ENCODE measurements at places on chromosomes 2 and 18.
A peak's percentile ranks its signal among the peaks of the same experiment; 100 is the strongest.

GRCh38 chr18:369224-370015 is 101.6 kb upstream of the THOC1 start:
- DNase-seq: no peak

DNA sequence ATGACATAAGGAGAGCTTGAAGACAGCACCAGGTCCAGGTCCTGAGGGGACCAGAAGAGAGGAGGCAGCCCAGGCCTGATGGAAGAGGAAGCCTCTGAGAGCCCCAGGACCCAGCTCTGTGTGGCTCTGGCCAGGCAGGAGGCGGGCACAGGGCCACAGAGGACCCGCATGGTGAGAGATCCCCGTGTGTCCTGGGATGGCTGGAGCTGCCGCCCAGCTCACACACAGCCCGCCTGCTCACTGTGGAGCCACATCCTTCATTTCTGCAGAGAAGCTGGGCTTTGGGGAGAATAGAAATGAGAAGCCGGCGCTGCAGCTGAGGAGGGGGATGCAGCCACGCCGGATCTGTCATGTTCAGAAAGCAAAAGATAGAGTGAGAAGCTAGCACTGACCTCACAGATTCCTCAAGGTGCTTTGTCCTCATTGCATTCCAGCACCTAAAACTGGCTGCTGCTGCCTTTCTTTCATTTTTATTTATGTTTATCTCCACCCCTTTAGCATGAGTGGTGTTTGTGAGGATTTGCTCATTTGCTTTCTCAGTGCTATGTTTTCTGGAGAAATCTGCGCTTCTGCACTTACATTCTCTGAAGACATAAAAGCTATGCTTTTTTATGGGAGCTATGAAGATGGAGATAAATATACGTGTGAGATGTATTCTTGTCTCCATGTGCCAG is 307.6 kb upstream of the MYT1L start:
- no peak for DNase-seq

DNA sequence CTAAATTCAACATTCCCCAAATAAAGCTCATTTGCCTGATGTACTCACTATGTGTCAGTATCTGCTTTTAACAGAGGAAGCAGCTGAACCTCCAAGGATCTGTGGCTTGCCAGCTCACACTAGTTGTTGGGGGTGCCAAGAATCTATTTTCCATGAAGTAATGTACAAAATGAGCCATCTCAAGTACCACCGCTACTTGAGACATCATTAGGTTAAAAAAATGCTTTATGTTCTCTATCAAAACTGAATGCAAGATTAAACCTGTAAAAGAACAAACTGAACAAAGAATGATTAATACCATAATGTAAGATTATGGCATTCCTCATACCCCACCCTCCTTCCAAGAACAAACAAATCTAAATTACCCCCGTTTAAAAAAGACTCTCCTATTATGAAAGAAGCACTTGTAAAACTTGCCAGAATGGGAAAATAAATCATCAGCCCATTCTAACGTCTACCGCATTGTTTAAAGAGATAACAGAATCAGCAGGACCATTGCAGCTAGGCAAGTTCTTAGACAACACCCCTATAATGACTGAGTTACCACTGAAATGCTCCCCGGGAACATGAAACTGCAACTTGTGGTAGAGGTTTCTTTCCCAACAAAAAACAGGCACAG is 471.6 kb downstream of the DLGAP1 start:
- peak; percentile 89 for DNase-seq

DNA sequence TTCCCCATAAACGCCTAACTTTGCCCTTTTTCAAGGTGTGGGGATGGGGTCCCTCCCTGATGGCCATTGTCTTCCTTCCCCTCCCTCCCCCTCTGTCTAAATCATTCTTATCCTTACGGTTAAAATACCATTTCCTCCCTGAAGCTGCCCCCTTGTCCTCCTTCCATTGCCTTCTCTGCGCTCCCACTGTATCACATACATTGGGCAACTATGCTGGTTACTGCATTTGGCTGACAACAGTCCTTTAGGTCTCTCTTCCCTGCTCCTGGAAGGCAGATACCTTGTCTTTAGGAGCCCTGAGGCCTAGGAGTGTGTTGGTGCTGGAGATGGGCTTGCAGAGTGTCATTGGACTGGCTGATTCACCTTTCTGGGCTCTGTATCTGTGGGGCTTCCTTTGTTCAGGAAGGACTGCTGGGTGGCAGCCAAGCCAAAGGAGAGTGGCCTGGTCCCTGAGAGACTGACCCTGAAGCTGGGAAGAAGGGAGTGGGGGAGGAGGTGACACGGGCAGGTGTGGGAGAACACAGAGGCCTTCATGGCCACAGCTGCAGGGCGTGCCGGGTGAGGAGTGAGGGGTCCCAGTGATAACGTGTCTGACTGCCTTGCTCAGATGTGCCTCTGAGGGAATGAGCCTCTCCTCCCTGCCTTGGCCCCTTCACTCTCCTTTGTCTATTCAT is 2.2 kb downstream of the WNT6 start:
- DNase-seq: no peak

GRCh38 chr2:238670111-238670585 is 177.7 kb upstream of the TWIST2 start:
- peak; percentile 77 for DNase-seq

GRCh38 chr18:23114911-23115310 is 20.4 kb upstream of the CABLES1 start:
- DNase-seq: no peak

GRCh38 chr18:30927042-30927441 is 115.5 kb downstream of the DSC3 start:
- no peak for DNase-seq

GRCh38 chr2:214328941-214329340 is 81.9 kb upstream of the VWC2L start:
- DNase-seq: no peak

- DNase-seq: peak; percentile 91
These were observed 388.6 kb upstream of the TNP1 start for GRCh38 chr2:217248312-217248935.

- no peak for DNase-seq
These were observed 12.3 kb upstream of the SP100 start for GRCh38 chr2:230403746-230404145.

DNA sequence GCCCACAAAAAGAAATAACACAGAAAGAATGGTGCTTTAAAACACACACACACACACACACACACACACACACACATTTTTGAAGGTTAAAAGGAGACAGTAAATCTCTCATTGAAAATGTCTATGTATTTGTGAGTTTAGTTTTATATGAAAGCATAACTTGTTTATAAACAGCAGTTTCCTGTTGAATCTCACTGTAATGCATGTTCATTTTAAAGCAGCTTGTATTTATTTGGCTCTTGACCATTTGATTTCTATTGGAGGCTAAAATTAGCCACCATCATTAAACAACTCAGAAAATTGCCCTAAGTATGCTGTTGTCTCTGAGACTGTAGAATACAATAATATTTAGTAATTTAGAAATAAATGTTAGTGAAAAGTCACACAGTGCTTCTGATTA is 95.0 kb downstream of the TMEM185B start:
- no peak for DNase-seq
